Stimulated activated CD4-positive, alpha-beta T cell treated with anti-CD3 and anti-CD28 coated beads, Interleukin-2, amount 100 ng/mL, for 24 hours (primary cell): ENCODE measurements at places on chromosomes 5 and 9.
A peak's percentile ranks its signal among the peaks of the same experiment; 100 is the strongest.

DNA sequence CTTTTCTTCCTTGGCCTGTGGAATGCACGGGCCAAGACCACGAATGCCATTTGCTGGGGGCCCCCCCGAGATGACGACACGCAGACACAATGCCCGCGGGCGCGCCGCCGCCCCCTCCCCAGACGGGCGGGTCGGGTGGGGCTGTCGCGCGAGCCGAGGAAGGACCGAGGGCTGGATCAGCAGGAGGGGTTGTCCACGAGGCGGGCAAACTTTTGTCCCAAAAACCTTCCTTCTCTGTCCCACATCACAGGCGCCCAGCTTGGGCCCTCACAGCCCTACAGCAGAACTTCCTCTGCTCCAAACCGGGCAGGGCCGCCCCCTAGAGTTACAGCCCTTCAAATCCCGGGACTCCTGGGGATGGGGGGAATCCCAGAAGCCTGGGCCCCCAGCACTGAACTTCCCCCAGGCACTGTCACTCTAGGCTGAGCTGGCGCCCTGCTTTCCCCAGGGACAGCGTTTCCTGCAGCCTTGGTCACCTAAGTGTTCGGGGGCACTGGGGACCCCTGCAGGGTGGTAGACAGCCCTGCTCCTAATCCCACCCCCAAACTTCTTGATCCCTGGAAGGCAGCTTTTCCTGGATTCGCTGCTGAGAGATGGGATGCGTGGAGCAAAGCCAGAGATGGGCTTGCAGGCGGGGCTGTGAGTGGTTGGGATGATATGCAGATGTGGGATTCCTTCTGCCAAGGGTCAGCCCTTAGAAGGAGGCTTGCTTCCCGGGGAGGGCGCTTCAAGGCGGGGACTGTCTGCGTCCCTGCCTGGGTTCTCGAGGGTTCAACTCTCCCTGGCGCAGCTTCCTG is 980 bp downstream of the COL5A1 start:
- no peak for DNase-seq

- no peak for DNase-seq
These were observed 98.8 kb upstream of the NFIL3 start for GRCh38 chr9:91522481-91522880.

- DNase-seq: no peak
These were observed 18.3 kb downstream of the ASPN start for GRCh38 chr9:92463984-92464383.

GRCh38 chr5:99878830-99879229 is 656.3 kb upstream of the FAM174A start:
- DNase-seq: no peak

DNA sequence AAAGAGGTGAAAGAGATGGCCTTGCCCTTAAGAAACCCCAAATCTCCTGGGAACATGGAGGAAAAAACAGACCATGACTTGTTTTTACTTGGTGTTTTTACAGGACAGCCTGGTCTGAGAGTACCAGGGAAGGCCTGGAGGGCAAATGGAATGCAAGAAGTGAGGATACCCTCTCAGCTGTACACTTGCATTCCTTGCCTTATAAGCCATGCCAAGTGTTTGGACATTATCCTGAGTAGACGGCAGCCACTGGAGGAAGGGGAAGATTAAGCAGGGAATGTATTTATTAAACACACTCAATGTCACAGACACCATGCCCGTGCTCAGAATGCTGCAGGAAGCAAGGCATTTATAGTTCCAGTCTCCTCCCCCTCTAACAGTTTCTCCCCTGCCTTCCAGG is 581.4 kb downstream of the CDK5RAP2 start:
- no peak for DNase-seq

GRCh38 chr9:137697193-137697592 is 78.4 kb downstream of the EHMT1 start:
- no peak for DNase-seq

DNA sequence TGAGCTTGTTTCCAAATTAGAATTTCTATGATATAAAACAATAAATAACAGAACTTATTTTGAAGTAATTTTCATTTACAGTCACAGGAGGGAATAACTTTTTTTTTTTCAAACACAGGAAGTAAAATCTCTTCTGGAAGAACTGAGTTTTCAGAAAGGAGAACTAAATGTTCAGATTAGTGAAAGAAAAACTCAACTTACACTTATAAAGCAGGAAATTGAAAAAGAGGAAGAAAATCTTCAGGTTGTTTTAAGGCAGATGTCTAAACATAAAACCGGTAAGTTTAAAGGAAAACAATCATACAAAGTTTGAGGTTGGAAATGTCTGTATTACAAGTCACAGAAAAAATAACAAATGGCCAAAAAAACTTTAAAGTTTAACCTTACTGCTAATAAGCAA is 41.6 kb downstream of the RAB14 start:
- DNase-seq: no peak

GRCh38 chr5:135225856-135226560 is 173.0 kb downstream of the MACROH2A1 start:
- no peak for DNase-seq

DNA sequence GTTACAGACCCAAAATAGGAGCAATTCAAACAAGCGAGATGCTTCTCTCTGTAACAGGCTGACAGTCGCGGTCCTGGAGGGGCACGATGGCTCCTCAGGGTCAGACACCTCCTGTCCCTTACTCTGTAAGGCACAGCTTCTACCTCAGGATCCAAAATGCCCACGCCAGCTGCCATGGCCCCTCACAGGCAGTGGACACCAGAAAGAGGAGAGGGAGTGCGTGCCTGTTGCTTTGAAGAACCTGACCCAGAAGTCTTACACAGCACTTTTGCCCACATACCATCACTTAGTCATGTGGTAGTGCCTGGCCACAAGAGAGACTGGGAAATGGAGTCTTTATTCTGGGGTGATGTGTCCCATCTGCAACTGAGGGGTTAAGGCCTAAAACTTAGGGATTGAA is 11.6 kb upstream of the ABL1 start:
- DNase-seq: no peak

GRCh38 chr5:132012371-132013005 is 1.0 kb upstream of the ACSL6 start:
- peak; percentile 27 for DNase-seq

DNA sequence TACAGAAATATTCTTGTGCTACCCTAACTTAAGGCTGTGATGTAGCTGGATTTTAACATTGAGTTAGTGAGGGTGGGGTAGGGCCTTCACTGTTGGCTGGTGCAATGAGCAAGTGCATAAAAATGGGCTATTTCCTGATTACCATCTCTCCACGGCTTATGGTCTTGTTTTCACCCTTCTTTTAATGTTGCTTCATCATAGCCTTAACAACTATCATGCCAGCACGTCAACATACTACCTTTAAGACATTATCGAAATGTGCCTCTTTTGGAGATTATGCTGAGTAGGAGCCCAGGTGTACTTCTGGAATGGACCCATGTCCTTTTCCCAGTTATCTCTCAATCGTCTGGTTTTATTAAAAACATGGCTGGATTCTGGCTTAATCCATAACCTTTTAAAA is 350.9 kb upstream of the ACTBL2 start:
- DNase-seq: no peak

DNA sequence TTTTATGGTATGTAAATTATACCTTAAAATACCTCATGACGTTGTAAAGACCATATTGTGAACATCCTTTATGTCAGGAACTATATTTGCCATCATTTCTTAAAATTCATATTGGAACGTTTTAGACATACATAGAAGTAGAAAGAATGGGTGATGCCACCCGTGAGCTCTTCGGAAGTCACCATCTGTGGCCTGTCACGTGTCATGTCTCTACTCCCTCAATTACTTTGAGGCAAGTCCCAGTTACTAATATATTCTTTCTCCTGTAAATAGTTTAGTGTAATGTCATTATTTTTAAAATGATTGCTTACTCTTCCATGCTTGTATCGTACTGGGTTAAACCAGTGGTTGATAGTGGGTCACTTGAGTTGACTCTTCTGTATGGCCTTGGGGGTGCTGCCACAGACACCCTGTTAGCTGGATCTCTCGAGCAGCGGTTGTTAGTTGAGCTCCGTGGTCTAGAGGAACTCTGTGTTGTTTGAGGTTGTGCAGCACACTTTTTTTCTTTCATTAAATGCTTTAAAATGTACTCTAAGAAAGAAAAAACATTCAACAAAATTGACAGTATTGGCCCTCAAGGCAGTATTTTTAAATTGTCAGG is 66.2 kb downstream of the TRIO start:
- no peak for DNase-seq

DNA sequence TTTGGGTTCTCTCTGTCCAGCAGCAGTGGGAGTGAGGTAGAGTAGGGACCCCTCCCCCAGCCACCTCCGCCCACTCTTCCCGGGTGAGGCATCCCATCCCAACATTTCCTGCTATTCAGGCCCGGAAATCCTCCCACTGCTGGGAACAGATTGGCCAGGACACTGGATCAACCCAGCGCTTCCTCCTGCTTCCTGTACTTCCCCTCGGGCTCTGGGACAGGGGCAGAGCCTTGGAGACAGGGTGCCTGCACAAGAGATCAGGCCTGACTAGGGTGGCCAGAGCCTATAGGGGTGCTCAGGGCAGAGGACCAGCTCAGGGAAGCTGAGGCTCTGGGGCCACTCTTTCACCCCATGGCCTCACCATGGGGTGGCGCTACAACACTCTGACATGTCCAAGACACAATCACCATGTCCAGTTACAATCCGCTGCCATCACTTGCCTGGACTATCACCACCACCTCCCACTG is 14.5 kb downstream of the SH2D3C start:
- DNase-seq: peak; percentile 46

GRCh38 chr9:5841771-5842573 is 9.1 kb upstream of the ERMP1 start:
- peak; percentile 56 for DNase-seq

- no peak for DNase-seq
These were observed 293.5 kb downstream of the ASTN2 start for GRCh38 chr9:117121316-117121715.

GRCh38 chr5:41955432-41956024 is 30.4 kb downstream of the FBXO4 start:
- no peak for DNase-seq

DNA sequence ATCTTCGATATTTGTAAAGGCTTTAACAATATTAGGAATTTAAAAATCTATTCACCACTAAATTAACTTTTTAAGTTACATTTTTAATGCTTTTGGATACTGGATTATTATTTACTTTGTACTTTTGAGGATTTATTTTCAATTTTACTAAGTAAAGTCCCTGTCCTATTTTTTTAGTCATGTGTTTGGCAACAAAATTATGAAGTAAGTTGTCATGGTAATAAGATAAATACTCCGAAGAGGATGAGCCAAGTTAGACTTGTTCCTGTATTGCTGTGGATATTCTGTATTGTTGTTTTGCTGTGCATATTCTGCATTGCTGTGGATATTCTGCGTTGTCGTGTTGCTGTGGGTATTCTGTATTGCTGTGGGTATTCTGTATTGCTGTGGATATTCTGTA is 210.1 kb downstream of the MTRR start:
- DNase-seq: no peak

DNA sequence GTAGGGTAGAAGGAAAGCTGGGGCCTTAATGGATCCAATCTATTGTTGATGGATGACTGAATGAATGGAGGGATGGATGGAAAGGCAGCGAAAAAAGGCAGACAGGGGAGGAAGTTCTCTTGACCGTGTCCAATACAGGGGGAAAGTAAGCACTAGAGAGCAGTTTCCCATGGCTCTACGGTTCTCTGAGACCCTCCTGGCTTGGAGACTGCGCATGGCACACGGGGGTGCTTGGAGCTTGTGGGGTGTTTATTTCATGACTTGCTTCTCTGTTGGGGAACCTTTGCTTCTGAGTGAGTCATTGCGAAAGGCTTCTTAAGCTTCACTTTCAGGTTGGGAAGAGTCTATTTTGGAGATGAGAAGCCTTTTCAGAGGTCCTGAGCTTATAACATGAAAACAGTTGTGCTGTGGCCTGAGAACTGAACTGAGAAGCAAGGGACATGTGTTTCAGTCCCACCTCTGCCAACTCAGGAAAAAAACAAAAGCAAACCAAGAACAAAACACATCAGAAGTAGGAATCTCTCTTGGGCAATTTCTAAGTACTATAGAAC is 12.8 kb upstream of the TEX48 start:
- no peak for DNase-seq
